ENCODE measurements at places on chromosomes 7 and 10. TPM values are rescaled to one million over a fixed set of nuclear protein-coding genes. Genes with fewer than 3 reads are reported as not detected.

The ZRANB1 gene
- 11.8 TPM for polyA plus RNA-seq

The TMEM196 gene
- polyA plus RNA-seq: not detected

The ZC3HAV1L gene
- polyA plus RNA-seq: 1.1 TPM

The TAS2R5 gene
- polyA plus RNA-seq: not detected

DNA sequence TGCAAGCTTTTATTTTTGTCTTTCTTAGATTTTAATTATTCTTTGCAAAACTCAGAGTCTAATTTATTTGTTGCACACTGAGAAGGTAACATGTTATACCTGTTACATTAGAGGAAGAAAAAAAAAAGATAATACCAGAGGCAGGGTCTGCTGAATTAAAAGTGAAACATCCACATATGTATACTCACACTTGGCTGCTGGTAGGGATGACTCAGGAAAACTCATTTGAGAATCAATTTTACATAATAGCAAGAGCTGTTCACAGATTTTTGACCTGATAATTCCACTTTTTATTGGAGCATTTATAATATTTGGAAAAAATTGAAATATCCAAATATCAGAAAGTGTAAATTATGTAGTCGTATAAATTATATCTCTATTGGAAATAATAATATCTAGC lies 78.1 kb upstream of the CCDC6 start:
- DNase-seq: no peak
- no peak overlapping the region for H3K4me3 ChIP-seq
- H3K27me3 ChIP-seq: no peaks in the 10 kb centered on the region
- no peaks in the 10 kb centered on the region for H3K4me1 ChIP-seq
- no peaks in the 10 kb centered on the region for H3K36me3 ChIP-seq
- no peak overlapping the region for H3K27ac ChIP-seq

DNA sequence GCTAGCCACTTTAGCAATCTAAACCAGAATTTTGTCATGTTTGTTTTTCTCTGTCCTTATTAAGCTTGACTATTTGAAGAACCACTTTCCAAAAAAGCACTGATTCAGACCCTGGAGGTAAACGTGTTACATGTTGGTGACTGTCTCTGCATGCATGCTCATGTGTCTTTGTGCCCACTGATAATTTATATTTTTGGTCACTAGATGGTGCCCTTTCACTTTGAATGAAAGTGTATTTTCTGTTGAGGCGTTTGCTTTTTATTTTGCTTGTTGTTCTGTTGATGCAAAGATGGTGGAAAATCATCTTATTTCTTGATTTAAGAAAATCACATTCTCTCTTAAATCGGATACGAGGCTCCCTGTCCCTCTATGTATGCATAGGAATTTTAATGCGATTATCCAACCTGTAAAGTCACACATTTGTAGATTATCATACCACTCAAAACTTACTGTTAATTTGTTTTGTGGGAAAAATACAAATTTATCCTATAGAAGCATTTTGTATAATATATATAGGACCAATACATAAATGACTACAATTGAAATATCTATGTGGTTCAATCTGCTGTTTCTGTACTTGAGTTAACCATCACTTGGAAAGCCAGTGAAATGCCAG lies 269.3 kb downstream of the BICC1 start:
- DNase-seq: no peak
- no peaks in the 10 kb centered on the region for H3K27me3 ChIP-seq
- H3K4me1 ChIP-seq: no peaks in the 10 kb centered on the region
- no peak overlapping the region for H3K4me3 ChIP-seq
- H3K27ac ChIP-seq: no peak overlapping the region

DNA sequence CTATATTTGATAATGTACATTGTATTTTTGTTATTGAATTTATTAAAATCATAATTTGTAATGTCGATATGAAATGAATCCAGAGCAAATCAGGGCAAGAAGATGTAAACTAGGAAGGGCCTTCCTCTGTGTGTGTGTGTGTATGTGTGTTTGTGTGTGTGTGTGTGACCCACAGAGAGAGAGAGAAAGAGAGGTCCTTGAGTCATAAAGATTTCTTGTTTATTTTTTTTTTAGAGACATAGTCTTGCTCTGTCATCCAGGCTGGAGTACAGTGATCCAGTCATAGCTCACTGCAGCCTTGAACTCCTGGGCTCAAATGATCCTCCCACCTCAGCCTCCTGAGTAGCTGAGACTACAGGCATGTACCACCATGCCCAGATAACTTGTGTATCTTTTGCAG lies 50.7 kb downstream of the INPP5F start:
- no peaks in the 10 kb centered on the region for H3K27me3 ChIP-seq
- no peak overlapping the region for H3K27ac ChIP-seq
- H3K4me3 ChIP-seq: no peak overlapping the region
- no peaks in the 10 kb centered on the region for H3K36me3 ChIP-seq

- H3K27ac ChIP-seq: no peak overlapping the region
- no peaks in the 10 kb centered on the region for H3K27me3 ChIP-seq
- DNase-seq: no peak
- peaks cover 13% of the 10 kb centered on the region for H3K36me3 ChIP-seq
Observed at GRCh38 chr10:24589265-24589664, 134.4 kb downstream of the ARHGAP21 start.

DNA sequence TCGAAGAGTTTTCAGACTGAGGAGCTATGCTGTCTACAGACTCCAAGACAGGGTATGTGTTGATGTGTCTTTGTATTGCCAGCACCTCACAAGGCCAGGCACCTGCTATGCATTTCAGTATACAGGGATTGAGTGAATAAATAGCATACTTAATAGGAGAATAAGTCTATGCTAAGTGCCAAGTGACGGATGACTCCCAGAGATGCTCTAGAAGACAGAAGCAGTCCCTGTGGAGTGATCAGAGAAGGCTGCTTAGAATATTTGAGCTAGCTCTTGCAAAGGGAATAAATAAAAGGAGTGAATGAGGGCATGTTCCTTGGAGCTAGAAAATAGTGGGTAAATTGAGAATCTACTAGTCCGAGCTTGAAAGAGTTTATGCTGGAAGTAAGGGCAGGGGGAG lies 346.4 kb downstream of the GATA3 start:
- no peaks in the 10 kb centered on the region for H3K36me3 ChIP-seq
- H3K4me1 ChIP-seq: peaks cover 51% of the 10 kb centered on the region
- H3K27ac ChIP-seq: no peak overlapping the region
- no peaks in the 10 kb centered on the region for H3K27me3 ChIP-seq
- H3K4me3 ChIP-seq: no peak overlapping the region

- H3K4me3 ChIP-seq: no peak overlapping the region
- no peaks in the 10 kb centered on the region for H3K27me3 ChIP-seq
- no peak for DNase-seq
- H3K36me3 ChIP-seq: no peaks in the 10 kb centered on the region
- no peak overlapping the region for H3K27ac ChIP-seq
- no peaks in the 10 kb centered on the region for H3K4me1 ChIP-seq
Observed at GRCh38 chr10:369221-369683, 234.0 kb downstream of the ZMYND11 start.

DNA sequence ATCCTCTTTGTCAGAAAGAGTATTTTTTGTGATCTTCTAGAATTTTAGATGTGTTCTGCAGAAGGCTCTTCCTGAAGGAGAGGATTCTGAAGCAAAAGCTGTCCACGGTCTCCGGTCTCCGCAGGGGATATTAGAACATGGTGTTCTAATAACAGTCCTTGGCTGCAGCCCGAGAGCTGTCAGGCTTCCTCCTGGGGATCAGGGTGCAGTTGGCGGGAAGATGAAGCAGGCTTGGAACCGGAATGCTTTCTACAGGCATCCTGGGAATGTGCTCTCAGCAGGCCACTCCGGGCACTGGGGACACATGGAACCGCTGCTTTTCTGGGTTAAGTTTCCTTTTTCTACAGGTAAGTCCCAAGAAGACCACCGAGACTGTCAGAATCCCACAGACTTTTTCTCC lies 118.6 kb upstream of the PARD3 start:
- no peak for DNase-seq
- H3K4me3 ChIP-seq: no peak overlapping the region
- no peaks in the 10 kb centered on the region for H3K36me3 ChIP-seq
- H3K4me1 ChIP-seq: no peaks in the 10 kb centered on the region
- H3K27me3 ChIP-seq: no peaks in the 10 kb centered on the region
